ENCODE measurements at places on chromosomes 2 and 18.

DNA sequence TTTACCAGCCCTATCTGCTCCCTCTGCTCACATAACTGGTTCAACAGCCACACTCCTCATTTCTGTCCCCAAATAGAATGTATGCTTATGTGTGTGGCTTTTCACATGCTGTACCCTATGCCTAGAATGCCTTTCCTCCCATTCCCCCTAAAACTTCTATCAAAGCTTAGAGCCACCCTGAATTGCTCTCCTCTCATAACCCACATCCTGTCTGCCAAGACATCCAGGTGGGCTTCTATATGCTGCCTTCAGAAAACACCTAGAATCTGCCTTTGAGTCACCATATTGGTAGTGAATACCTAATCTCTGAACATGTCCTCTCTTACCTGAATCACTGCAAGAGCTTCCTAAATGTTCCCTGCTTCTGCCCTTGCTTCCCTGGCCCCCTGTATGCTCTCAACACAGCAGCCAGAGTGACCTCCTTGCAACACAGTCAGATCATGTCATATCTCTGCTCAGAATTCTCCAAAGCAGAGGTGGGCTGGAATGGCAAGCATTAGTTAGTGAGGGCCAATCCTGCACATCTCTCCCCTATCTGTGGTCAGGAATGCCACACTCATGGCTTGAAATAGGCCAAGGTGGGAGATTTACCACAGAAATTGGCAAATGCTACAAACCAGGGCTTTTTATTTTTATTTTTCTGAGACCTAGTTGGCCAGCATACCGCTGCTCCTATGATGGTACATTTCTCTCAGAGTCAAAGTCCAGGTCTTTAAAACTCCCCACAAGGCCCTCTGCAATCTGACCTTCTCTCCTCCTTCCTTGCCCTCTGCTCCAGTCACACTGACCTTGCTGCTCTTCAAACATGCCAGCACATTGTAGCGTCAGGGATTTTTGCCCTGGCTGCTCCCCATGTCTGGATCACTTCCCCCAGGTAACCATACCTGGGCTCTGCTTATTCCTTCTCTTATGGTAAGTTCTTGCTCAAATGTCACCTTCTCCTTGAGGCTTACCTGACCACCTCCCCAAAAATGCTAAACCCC is 111.8 kb upstream of the STON1 start:
- no peak for DNase-seq

GRCh38 chr2:167733747-167734146 is 513.6 kb downstream of the STK39 start:
- DNase-seq: no peak

DNA sequence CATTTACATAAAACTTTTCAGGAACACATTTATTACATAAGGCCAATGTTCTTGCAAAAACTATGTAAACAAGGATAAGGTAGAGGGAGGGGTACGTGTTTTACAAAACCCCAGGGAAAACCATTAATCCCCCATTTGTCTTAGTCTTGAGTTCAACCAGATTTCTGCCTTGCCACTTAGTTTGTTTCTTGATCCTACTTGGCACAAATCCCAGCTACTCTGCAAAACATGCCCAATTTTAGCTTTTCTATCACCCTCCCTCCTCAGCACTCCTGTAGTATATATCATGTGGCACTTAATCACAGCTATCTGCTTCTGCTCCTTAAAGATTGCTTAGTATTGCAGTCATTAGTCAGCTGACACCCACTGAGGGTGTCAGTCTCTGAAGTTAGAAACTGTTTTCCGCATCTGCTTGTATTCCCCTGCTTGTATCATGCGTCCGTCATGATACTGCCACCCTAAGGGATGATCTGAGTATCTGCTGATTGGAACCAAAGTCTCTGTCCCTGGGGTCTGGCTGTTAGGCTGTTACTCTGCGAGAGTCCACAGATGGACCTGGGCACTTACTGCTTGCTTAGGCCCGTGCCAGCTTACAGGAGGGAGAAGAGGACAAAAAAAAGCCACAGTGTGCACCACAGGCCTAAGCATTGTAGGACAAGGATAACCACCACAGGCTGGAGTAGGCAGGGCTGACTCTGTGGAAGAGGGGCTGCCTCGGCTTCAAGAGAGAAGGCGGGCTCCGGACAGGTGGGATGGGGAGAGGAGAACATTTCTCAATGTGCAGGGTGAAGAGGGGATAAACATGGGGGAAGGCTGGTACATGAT is 82.2 kb downstream of the EPAS1 start:
- no peak for DNase-seq

- no peak for DNase-seq
Measured at GRCh38 chr2:227881866-227882517, 10.6 kb downstream of the DAW1 start.

DNA sequence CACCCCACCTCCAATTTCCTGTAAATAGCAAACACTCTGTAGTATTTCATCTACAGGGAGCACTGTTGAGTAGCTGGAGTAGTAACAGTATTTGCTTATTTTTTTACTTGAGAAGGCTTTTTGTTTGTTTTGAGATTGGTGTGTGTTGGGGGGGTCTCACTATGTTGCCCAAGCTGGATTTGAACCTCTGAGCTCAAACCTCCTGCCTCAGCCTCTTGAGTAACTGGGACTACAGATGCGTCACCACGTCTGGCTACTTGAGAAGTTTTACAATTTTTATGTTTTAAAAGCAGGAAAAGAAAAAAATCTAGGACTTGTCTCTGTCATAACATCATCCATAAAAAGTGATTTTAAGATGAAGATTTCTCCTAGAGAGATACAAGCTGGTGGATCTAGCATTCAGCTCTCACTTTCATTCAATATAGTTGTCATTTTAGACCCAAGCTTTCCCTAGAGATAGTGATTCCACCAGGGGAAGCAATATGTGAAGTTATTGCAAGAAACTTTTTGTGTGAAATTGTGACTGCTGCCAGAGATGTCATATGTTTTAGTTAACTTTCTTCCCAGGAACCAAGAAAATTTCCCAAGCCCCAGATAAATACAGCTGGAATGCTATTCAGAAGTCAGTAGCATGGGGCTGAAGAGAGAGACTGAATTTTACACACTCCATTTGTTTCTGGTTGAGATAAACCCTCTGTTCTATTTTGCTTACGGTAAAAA is 60.2 kb upstream of the MAP4K3 start:
- no peak for DNase-seq

DNA sequence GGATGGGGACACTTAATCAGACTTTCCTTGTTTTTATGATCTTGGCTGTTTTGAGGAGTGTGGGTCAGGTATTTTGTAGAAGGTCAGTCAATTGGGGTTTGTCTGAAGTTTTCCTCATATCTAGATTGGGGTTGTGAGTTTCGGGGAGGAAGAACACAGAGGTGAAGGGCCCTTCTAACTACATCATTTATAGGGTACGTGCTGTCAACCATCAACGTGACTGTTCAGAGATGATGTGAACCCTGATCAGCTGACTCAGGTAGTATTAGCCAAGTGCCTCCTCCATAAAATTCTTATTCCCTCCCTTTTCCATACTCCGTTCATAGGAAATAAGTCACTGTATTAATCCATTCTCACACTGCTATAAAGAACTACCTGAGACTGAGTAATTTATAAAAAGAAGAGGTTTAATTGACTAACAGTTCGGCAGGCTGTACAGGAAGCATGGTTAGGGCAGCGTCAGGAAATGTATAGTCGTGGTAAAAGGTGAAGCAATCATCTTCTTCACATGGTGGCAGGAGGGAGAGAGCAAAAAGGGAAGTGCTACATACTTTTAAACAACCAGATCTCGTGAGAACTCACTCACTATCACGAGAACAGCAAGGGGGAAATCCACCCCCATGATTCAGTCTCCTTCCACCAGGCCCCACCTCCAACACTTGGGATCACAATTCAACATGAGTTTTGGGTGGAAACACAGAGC is 547.1 kb upstream of the LINC00305 start:
- no peak for DNase-seq

DNA sequence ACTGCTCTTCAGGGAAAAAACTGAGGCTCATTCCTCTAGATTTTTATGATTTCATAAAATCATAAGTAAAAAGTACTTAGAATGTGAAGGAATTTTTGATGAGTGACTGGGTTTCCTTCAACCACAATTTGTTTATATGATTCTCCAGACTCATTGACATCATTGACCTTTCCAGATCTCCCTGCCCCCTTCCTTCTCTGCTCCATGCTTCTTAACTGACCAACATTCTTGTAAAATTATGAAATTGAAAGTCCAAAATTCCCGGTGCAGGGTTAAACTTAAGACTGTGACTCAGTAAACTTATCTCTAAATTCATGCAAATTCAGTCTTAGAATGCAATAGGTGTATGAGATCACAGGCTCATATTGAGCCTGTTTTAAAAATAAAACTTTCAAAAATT is 648.9 kb downstream of the TDRD15 start:
- DNase-seq: no peak

DNA sequence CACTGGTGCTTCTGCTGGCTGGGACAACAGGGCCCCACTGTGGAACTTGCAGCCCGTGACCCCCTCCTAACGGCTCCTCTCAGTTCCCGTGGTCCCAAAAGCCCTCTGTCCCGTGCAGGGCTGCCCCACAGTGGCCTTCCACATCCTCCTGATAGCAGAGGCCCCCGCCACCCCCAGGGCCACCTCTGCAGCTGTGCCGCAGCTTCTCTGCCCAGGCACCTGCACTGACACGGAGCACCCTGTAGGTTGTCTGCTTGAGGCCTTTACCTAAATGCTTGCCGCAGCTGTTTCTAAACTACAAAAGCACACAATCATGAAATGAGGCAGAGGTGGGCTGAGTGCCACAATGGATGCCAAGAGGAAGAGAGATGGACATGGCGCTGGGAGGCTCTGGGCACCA is 13.5 kb upstream of the GRHL1 start:
- no peak for DNase-seq

DNA sequence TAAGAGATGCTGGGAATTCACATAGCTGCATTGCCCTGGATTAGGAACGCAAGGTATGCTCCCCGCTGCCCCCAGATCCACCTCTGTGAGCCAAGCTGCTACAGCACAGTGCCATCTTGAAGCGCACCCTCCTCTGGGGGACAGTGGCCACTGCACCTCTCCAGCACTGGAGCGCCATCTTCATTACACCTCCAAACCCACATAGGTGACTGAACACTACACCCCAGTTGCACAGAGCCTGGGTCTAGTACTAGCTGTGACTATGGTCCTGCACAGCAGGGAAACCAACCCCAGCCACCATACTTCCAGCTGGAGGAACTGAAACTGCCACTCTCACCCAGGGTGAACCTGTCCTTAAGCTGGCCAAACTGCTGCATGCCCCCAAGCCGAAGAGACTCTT is 84.6 kb downstream of the TMEM237 start:
- DNase-seq: no peak

- no peak for DNase-seq
Measured at GRCh38 chr2:137748533-137748932, 215.7 kb upstream of the HNMT start.

DNA sequence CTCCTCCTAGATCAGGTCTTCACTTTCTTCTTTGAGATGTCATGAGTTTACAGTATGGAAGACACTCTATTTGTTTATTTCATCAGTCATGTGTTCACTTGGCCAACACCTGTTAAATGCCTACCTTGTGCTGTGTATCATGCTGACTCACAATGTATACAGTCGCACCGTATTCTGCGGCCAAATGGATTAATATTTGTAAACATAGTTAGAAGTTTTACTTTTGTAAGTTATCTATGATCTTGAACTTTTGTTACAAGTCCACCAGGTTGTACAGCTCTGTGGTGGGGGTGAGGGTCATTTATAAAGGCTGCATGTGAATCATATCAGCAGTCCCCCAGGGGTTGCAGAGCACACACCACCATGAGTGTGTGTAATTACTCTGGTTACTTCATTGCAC is 408.7 kb upstream of the NRP2 start:
- DNase-seq: no peak

DNA sequence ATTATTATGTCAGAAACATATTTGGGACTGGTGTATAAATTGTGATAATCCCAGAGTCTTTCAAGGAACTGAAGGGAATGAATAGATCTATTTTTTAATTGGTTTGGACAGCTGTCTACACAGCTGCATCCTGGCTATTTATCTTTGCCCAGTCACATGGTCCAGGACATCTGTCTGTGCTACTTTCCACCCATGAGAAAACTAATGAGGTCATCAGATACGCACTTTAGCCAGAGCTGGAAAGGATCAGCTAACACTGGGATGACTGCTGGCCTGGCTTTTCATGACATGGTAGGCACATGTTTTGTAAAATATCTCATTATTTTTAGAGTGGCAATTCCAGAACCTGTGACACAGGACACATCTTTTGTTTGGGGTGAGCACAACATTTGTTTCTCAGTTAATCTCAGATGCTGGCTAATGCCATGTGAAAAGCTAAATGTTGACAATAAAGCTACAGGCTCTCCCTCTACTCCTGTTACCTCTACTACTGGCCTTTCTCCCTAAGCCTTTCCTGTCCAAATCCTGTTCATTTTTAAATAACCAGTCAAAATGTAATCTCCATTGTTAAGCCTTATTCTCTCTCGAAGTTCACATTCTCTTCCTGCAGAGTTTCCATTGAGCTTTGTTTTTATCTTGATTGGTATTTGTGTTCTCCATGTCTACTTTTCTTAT is 500.7 kb downstream of the RIT2 start:
- no peak for DNase-seq

- DNase-seq: no peak
Measured at GRCh38 chr18:74944676-74945075, 264.3 kb downstream of the PTGR3 start.

DNA sequence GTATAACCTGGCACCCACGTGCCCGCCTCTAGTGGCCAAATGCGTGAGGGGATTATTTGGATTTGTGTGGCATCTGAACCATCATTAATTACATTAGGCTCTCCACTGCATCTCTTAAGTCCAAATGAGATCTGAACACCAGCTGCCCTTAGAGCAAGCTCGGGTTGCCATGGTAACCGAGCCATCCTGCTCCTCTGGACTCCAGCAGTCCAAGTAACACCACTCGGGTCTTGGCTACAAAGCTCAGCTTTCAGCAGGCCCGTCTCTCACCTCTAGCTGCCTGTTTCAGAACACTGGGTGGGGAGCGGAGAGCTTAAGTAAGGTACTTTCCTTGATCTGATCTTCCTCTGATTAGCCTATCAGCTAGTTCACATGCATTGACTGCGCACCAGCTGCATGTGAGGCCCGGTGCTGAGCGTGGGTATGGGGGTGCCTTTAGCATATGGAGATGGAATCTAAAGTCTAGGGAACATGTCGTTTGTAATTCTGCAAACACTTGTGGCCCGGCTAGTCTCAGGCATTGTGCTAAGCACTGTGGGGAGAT is 14.1 kb upstream of the CYS1 start:
- DNase-seq: no peak

GRCh38 chr2:193462411-193462810 is 1267.7 kb upstream of the TMEFF2 start:
- no peak for DNase-seq

Measured in GM12892 (cell line).